ENCODE measurements at places on chromosomes 7 and 10.

GRCh38 chr7:90551036-90551435, 45.1 kb upstream of the CDK14 start:
- no peak overlapping the region for H3K27ac ChIP-seq
- no peak for DNase-seq
- no peak overlapping the region for H3K4me3 ChIP-seq
- H3K27me3 ChIP-seq = no peaks in the 10 kb centered on the region
- no peaks in the 10 kb centered on the region for H3K36me3 ChIP-seq
- no peaks in the 10 kb centered on the region for H3K4me1 ChIP-seq

- H3K4me3 ChIP-seq = peak overlapping the region; percentile 90
- peak overlapping the region; percentile 99 for H3K27ac ChIP-seq
- H3K4me1 ChIP-seq = peaks cover 43% of the 10 kb centered on the region
- H3K36me3 ChIP-seq = no peaks in the 10 kb centered on the region
- no peak for DNase-seq
Measured at GRCh38 chr7:148700661-148701064, 2.0 kb downstream of the CUL1 start.

DNA sequence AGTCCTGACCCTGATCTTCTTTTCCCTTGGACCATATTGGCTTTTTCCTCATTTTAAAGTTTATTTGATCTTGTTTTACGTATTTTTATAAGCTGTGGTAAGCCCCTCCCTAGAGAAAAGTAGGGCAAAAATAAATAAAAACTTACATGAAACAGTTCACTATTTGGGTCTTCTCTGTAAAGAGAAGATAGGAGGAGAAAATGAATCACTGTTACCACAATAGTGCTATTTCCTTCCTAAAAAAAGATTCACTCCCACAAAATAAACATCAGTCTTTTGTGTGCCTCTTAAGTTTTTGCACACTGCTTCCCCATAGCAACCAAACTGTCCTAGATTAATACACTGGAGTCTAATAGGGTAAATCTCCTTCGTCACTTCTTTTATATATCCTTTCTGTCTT, 1.4 kb upstream of the SVIL start:
- H3K27me3 ChIP-seq = no peaks in the 10 kb centered on the region
- H3K27ac ChIP-seq = peak overlapping the region; percentile 40

DNA sequence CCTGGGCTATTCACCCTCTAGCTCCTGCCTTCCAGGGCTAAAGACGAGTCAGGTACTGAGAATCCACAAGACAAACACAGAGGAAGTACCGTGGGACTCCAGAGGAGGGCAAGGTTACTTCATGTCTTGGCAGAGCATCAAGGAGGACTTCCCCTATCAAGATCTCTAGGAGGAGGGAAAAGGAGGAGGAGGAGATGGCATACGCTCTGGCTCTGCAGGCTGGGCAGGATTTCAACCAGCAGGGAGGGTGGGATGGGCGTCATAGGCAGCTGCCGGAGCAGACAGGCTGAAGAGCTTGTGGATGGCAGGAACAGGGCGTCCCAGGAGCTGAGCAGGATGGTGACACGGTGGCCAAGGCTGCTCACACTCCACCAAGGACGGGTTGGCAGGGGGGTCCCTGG, 21.3 kb downstream of the MDH2 start:
- H3K27me3 ChIP-seq = no peaks in the 10 kb centered on the region
- H3K36me3 ChIP-seq = peaks cover 33% of the 10 kb centered on the region
- H3K4me3 ChIP-seq = no peak overlapping the region
- H3K4me1 ChIP-seq = peaks cover 7% of the 10 kb centered on the region
- no peak overlapping the region for H3K27ac ChIP-seq
- peak; percentile 82 for DNase-seq

DNA sequence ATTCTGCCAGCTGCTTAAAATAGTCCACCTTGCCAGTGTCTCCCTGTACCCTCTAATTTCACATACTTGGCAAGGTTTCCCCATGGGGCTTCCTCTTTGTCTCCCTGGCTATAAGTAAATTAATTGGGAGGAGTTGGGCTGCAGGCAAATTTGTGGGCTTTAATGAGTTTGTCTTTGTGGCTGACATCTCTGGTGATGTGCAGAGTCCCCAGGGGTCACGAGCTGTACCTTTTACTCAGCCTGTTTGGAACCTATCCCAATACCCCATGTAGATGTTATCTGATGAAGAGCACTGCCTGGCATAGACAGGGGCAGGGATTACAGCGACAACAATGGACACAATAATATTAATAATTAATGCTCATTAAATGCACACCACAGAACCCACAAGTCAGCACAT, 132.5 kb downstream of the SLIT1 start:
- no peak overlapping the region for H3K4me3 ChIP-seq
- DNase-seq = no peak
- no peaks in the 10 kb centered on the region for H3K36me3 ChIP-seq
- no peaks in the 10 kb centered on the region for H3K27me3 ChIP-seq
- no peak overlapping the region for H3K27ac ChIP-seq
- no peaks in the 10 kb centered on the region for H3K4me1 ChIP-seq

DNA sequence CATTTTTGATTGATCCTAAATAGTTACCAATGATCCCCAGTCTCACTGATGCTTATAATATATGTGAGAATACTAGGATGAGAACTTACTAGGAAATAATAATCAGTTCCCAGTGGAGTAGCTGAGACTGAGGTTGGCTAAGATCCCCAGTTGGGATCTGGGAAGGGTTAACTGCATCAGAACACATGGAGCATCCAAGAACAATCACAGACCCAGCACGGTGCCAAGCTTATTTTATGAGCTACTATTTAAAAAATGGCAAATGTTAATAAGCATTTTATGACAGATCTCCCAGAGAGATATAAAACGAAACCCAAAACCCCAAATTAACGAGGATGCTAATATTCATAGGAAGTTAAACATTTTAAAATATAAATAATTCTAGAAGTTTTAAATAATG, 379.5 kb downstream of the THSD7A start:
- no peak overlapping the region for H3K4me3 ChIP-seq
- H3K36me3 ChIP-seq = no peaks in the 10 kb centered on the region
- H3K4me1 ChIP-seq = no peaks in the 10 kb centered on the region

GRCh38 chr7:154770361-154770760, 232.6 kb downstream of the PAXIP1 start:
- H3K27ac ChIP-seq = no peak overlapping the region
- no peaks in the 10 kb centered on the region for H3K4me1 ChIP-seq
- DNase-seq = no peak
- no peaks in the 10 kb centered on the region for H3K27me3 ChIP-seq
- no peaks in the 10 kb centered on the region for H3K36me3 ChIP-seq
- H3K4me3 ChIP-seq = no peak overlapping the region

DNA sequence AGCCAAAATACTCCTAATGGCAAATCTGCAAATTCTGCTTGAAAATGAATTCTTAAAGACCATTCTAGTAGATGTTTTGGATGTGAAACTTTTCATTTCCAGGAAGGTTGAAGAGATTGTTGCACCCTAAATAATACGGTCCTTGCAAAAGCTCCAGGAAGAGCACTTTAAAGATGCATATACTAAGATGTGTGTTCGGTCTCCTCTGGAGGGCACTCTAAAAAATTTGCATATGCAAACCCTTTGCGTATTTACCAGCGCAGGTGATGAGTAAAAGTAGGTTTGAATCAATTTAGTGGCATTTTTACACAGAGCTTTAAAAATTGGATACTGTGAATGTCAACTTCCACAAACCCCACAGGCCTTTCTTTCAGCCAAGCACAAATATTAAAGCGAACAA, 378.1 kb upstream of the SORCS1 start:
- H3K27ac ChIP-seq = no peak overlapping the region
- DNase-seq = no peak
- H3K36me3 ChIP-seq = no peaks in the 10 kb centered on the region
- H3K27me3 ChIP-seq = no peaks in the 10 kb centered on the region
- H3K4me1 ChIP-seq = no peaks in the 10 kb centered on the region

DNA sequence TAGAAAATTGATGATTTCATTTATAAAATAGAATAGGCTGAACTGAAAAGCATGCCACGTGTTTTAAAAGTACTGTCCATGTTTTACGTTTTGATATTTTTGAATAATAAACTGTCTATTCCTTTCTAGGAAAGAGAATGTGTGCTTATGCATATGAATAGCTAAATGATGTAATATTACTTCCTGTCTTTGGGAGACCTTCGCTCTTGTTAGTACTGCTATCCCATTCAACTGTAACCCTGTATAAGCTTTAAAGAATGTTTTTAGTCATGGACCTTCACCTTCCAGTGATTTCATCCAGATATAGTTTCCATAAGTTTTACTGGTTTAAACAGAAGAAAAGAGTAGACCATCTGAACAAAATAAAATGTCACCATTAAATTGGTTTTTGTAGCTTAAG, 274.4 kb upstream of the SEMA3A start:
- H3K4me1 ChIP-seq = no peaks in the 10 kb centered on the region
- H3K27ac ChIP-seq = no peak overlapping the region
- DNase-seq = no peak

DNA sequence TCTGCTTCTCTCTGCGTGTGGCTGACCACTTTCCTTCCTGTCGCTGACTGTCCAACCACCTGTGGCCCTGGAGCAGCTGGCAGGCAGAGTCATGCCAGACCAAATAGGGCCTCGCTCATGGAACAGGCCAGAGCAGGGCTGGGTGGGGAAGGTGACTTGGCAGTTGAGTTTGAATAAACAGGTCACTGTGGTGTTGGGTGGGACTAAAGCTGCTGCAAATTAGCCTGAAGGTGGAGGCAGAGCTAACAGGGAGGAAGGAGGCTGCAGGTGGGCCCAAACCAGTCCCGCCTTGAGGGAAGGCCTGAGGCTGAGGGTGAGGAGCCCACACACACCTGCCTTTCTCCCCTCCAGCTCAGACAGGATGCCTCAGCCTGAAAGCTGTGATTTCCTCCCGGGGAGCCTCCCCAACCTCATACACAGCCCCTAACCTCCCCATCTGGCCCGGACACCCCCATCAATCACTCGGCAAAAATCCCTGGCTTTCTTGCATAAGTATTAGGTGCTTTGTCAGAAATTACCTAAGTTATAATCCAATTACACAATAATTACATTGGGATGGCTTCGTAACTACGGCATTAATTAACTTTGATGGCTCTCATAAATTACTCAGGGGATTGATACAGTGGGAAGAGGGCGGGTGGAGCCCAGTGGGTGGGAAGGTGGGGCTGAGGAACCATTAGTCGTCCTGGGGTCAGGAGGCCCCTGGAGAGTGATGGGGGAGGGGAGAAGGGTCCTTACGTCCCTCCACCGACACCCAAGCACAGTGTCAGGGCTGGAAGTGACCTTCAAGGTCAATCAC, 97.7 kb upstream of the PCBD1 start:
- no peak overlapping the region for H3K4me3 ChIP-seq
- H3K36me3 ChIP-seq = no peaks in the 10 kb centered on the region
- no peak overlapping the region for H3K27ac ChIP-seq
- no peaks in the 10 kb centered on the region for H3K27me3 ChIP-seq

GRCh38 chr10:61399406-61399805, 53.8 kb downstream of the TMEM26 start:
- DNase-seq = no peak
- peaks cover 7% of the 10 kb centered on the region for H3K4me1 ChIP-seq

DNA sequence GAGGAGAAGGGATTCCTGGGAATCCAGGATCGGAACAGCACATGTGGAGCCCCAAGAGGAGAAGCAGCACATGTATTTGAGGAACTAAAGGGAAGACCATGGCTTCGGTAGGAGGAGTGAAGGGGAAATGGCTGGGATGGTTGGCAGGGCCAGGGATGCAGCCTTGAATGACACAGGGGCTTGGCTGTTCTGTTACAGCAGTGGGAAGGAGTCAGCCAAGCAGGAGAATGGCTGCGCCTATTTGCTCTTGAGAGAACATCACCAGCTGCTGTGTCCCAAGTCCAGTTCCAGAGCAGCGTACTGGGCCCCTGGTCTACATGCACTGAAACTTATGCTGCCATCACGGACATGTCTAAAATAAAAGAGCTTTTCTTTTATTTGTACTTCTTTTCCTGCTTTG, 130.0 kb downstream of the PLPP4 start:
- DNase-seq = no peak
- no peaks in the 10 kb centered on the region for H3K36me3 ChIP-seq
- H3K27ac ChIP-seq = no peak overlapping the region
- no peaks in the 10 kb centered on the region for H3K27me3 ChIP-seq

DNA sequence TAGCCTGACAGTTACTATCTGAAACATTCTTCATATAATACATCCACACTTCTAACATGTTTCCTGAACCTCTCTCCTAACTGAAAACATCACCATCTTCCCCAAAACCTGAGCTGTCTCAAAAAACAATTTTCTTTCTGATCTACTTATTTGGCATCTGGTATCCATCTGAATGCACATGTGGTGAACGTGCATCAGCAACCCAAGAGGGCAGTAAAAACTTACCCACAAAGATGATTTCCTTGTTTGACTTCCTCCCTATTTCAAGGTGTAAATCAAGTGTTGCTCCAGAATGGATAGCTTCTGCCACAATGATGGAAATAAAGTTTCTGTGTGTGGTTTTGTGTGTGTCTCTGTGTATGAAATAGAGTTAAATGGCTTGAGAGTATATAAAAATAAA, 500.4 kb downstream of the MAGI2 start:
- no peaks in the 10 kb centered on the region for H3K4me1 ChIP-seq
- DNase-seq = no peak
- H3K36me3 ChIP-seq = no peaks in the 10 kb centered on the region
- H3K4me3 ChIP-seq = no peak overlapping the region
- no peaks in the 10 kb centered on the region for H3K27me3 ChIP-seq

DNA sequence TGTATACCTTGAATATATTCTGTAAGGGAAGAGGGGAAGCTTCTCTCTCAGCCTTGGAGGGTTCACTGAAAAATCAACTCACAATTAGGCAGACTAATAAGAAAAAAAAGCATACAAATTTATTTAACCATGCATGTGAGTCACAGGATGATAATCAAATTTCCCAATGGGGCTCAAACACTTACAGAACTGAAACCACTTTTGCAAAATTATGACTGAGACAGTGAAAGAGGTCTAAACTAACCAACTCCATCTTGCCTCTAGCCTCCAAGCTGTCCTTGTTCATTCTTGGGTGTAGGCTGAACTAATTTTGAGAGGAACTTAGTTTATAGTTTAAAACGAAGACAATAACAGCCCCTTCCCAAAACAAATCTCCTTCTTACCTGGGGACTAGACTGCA, 618.3 kb upstream of the AUTS2 start:
- no peaks in the 10 kb centered on the region for H3K4me1 ChIP-seq
- H3K27me3 ChIP-seq = no peaks in the 10 kb centered on the region
- DNase-seq = no peak
- H3K36me3 ChIP-seq = no peaks in the 10 kb centered on the region
- no peak overlapping the region for H3K4me3 ChIP-seq

GRCh38 chr7:63077841-63078240, 920.8 kb upstream of the ZNF722 start:
- no peak for DNase-seq
- H3K27me3 ChIP-seq = no peaks in the 10 kb centered on the region
- no peak overlapping the region for H3K27ac ChIP-seq
- no peak overlapping the region for H3K4me3 ChIP-seq

- H3K4me3 ChIP-seq = no peak overlapping the region
- no peak overlapping the region for H3K27ac ChIP-seq
- no peaks in the 10 kb centered on the region for H3K27me3 ChIP-seq
- H3K4me1 ChIP-seq = peaks cover 11% of the 10 kb centered on the region
Measured at GRCh38 chr10:74255888-74256357, 104.9 kb downstream of the ADK start.

- DNase-seq = no peak
- no peak overlapping the region for H3K4me3 ChIP-seq
- H3K36me3 ChIP-seq = no peaks in the 10 kb centered on the region
- no peaks in the 10 kb centered on the region for H3K4me1 ChIP-seq
Measured at GRCh38 chr10:118926441-118926840, 103.1 kb upstream of the NANOS1 start.

Data from upper lobe of right lung (tissue), 1 donor.